Activated T-helper 2 cell treated with anti-CD3 and anti-CD28 coated beads, Interferon-gamma antibody, Interleukin-2, Interleukin-4, amounts not matched to agents 10 μg/mL and 5 μg/mL and 100 μg/mL, durations not matched to agents 14 hours and 24 hours and 36 hours (primary cell): ENCODE measurements at places on chromosomes 12 and 14. TPM values are rescaled to one million over a fixed set of nuclear protein-coding genes. Genes with fewer than 3 reads are reported as not detected.

P2RX4 gene
- 25.1 and 25.2 TPM in 2 replicates for total RNA-seq

MYF5 gene
- total RNA-seq = not detected in 2 replicates

GRIP1 gene
- not detected in 2 replicates for total RNA-seq

SMCO2 gene
- 1.3 and 1.4 TPM in 2 replicates for total RNA-seq

PTPRR gene
- total RNA-seq = not detected in 2 replicates

KCNC2 gene
- not detected in 2 replicates for total RNA-seq

SCNN1A gene
- total RNA-seq = not detected in 2 replicates

TAC3 gene
- not detected in 2 replicates for total RNA-seq

IGF1 gene
- 1.6 and 2.0 TPM in 2 replicates for total RNA-seq

CCDC197 gene
- total RNA-seq = 0.11 TPM in 1 of 2 replicates, not detected in the other

MSRB3 gene
- total RNA-seq = 0.18 TPM in 1 of 2 replicates, not detected in the other

L3HYPDH gene
- total RNA-seq = 14.2 and 15.9 TPM in 2 replicates

ACRBP gene
- total RNA-seq = 1.2 and 1.5 TPM in 2 replicates

KLRC2 gene
- 0.25 and 0.39 TPM in 2 replicates for total RNA-seq

GPR65 gene
- total RNA-seq = 11.0 and 11.6 TPM in 2 replicates

TMEM253 gene
- total RNA-seq = not detected in 2 replicates

KRT71 gene
- total RNA-seq = not detected in 2 replicates

GPHN gene
- total RNA-seq = 33.9 and 34.6 TPM in 2 replicates

APOF gene
- not detected in 2 replicates for total RNA-seq

EIF5 gene
- total RNA-seq = 261 TPM in 2 replicates

ATXN7L3B gene
- total RNA-seq = 23.8 and 24.3 TPM in 2 replicates

PPFIA2 gene
- not detected in 2 replicates for total RNA-seq

TPPP2 gene
- not detected in 2 replicates for total RNA-seq

GPD1 gene
- total RNA-seq = 0.76 and 0.87 TPM in 2 replicates

NR4A1 gene
- total RNA-seq = 134 and 139 TPM in 2 replicates

AICDA gene
- total RNA-seq = not detected in 2 replicates

AQP6 gene
- not detected in 2 replicates for total RNA-seq

HCAR3 gene
- 0.34 and 0.46 TPM in 2 replicates for total RNA-seq

NUDT14 gene
- 7.7 and 10.4 TPM in 2 replicates for total RNA-seq

KRT79 gene
- not detected in 2 replicates for total RNA-seq

KCNK13 gene
- total RNA-seq = 0.18 TPM in 1 of 2 replicates, not detected in the other

CLEC4D gene
- not detected in 2 replicates for total RNA-seq

MAP1LC3B2 gene
- total RNA-seq = 0.37 and 0.60 TPM in 2 replicates

B4GALNT1 gene
- 10.8 and 11.3 TPM in 2 replicates for total RNA-seq

OR6C2 gene
- total RNA-seq = not detected in 2 replicates

TAS2R20 gene
- total RNA-seq = 1.5 and 2.5 TPM in 2 replicates

STRAP gene
- 144 TPM in 2 replicates for total RNA-seq

BCL11B gene
- total RNA-seq = 34.1 and 34.9 TPM in 2 replicates

EML1 gene
- 0.68 and 0.87 TPM in 2 replicates for total RNA-seq

TAS2R30 gene
- total RNA-seq = 2.9 and 3.6 TPM in 2 replicates
